Renal cortex interstitium (tissue), 15 donors: ENCODE measurements at places on chromosomes 11 and 22. TPM values are rescaled to one million over a fixed set of nuclear protein-coding genes. Genes with fewer than 3 reads are reported as not detected.

DNA sequence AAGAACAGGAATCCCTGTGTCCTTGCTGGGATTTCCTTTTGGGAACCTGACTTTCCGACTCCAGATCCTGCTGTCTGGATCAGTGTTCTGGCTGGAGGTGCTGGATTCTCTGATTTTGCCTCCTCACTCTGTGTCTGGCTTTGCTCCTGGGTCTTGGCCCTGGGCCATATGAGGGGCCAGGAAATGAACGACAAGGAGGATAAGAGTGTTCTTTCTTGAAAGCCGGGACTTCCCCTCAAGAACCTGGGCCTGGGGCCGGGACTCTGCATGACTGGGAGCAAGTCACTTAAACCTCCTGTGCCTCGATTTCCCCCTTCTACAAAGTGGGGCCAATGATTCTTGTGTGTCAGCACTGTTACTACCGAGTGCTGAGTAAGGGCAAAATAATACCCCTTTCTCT lies 2.9 kb upstream of the MYO7A start:
- DNase-seq: no peak

DNA sequence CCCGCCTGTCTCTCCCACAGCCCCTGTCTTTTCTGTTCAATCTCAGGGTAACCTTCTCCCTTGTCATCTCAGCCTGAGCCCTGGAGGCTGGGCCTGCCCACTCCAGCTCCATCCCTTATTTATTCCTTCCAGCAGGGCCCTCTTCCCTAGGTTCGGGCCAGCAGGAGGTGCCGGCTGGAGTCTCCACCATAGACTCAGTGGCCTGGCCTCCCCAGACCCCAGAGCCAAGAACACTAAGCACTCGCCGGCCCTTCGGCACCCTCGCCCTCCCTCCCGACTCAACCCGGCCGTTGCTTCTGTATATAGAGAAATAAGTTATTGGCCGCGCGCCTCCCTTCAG lies 1.4 kb upstream of the RAB1B start:
- no peak for DNase-seq

The UBQLNL gene
- polyA plus RNA-seq: 0.85 TPM

DNA sequence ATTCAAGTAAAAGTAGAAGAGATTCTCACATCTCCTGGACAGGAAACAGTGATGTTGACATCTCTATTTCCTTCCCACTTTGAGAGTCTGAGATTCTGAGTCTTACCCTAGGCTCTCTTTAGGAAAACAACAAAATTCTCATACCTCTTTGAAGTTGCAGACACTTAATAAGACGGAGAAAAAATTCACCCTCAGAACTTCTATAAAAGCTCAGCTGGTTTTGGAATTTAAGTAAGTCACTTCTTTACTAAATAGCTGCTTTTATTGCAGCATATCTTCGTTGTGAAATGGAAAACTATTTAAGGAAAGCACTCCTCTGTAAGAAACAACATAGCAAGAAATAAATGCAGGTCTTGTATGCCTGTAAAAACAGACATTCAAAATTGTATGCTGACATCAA lies 79.1 kb downstream of the MSANTD4 start:
- DNase-seq: no peak

- no peak for DNase-seq
These were observed 4.0 kb upstream of the SEC14L2 start for GRCh38 chr22:30392661-30393321.

- DNase-seq: peak; percentile 67
These were observed 25.7 kb upstream of the HMGXB4 start for GRCh38 chr22:35231585-35232084.

- DNase-seq: no peak
These were observed 219.7 kb downstream of the CNTN5 start for GRCh38 chr11:99240192-99241030.

The OR8I2 gene
- polyA plus RNA-seq: not detected

GRCh38 chr11:112176077-112176476 lies 765 bp downstream of the BCO2 start:
- no peak for DNase-seq

The LPXN gene
- 6.9 TPM for polyA plus RNA-seq

The DGAT2 gene
- polyA plus RNA-seq: 3.9 TPM

DNA sequence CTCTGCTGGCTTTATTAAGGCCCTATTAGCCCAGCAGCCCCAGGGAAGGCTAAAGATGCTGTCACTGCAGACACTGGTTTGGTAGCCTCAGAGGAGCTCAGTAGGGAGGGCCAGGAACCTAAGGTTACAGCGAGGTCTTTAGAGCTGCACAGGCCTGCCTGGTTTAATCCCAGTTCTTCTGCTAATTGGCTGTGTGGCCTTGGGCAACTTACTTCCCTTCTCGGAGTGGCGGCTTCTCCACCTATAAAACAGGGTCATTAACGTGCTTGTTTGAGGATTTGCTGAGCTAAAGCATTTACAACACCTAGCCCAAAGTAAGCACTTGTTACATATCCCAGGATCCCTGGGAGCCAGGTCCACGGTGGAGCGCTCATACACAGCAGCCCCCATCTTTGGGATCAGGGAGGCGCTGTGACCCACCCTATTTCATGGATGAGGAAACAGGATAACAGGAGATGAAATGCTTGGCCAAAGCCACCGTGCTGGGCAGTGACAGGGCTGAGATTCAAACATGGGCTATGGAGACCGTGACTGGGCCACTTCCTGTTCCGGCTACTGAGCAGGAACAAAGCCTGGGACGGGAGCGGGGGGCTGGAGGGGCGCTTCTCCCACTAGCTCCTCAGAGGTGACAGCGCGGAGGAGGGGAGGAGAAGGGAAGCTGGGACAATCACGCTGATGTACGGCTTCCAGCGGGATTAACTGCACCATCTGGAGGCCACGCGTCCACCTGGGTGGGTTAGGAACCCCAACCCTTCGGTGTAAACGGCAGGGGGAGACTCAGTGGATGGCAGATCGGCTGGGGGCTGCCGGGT lies 61.5 kb downstream of the IGLL1 start:
- no peak for DNase-seq

GRCh38 chr22:20174785-20175596 lies 24.1 kb upstream of the CCDC188 start:
- DNase-seq: no peak

DNA sequence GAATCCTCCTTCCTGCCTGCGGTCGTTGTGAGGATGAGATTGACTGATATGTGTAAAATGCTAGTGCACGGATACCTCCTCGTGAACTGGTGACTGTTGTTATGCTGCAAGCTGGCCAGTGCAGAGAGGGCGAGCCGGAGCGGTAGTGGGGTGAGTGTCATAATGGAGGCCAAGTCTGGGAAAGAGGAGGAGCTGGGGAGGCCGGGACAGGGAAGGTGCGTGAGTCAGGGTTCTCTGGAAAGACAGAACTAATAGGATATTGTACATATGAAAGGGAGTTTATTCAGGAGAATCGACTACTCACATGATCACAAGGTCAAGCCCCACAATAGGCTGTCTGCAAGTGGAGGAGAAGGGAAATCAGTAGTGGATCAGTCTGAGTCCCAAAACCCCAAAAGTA lies 56.8 kb upstream of the FADD start:
- no peak for DNase-seq

The MYOD1 gene
- polyA plus RNA-seq: not detected

DNA sequence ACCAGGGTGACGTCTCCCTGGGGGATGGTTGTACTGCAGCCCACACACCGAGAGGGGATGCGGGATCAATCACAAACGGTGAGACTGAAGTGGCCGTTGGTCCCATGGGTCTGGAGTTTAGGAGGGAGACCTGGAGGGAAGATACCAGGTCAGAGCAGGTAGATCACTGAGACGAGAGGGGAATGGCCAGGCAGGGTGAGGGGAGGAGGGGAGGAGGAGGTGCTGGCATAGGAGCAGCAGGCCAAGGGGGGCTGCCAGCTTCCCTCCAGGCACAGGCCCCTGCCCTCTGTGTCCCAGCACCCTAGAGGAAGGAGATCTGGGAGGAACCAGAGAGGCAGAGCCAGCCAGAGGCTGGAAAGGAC lies 7.0 kb downstream of the MAPK8IP2 start:
- no peak for DNase-seq

GRCh38 chr11:76234021-76234415 lies 27.7 kb upstream of the WNT11 start:
- DNase-seq: no peak

The RASSF10 gene
- polyA plus RNA-seq: 31.5 TPM

The C11orf87 gene
- 0.17 TPM for polyA plus RNA-seq

DNA sequence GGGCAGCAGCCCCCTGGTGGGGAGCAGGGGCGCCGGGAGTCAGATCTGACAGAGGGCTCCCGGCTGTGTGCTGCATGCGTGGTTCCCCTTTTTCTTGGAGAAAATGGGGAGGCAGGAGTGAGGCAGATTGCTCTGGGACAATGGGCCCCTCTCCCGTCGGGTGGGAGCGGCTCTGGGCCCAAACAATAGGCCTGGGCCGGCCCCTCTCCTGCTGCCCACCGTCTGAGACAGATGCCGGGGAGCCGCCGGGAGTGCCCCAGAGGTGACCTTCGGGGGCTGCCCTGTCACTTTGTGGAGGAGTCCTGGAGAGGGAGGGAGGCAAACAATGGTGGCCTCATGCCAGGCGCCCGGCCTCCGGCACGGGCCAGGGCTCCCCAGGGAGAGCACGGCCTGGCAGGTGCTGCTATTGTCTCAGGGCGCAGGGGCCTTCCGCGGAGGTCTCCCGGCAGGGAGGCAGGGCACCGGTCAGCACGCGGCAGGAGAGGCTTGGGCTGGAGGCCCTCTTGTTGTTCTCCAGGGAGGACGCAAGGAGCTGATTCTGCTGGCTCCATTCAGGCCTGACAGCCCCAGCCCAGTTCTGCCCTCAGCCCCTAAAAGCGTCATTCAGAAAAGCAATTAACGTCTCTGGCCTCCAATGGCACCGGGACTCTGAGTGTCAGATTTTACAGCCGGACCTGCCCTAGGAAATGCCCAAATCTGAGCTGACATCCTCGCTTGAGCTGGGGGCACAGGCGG lies 44.8 kb downstream of the SMIM38 start:
- DNase-seq: peak; percentile 49

DNA sequence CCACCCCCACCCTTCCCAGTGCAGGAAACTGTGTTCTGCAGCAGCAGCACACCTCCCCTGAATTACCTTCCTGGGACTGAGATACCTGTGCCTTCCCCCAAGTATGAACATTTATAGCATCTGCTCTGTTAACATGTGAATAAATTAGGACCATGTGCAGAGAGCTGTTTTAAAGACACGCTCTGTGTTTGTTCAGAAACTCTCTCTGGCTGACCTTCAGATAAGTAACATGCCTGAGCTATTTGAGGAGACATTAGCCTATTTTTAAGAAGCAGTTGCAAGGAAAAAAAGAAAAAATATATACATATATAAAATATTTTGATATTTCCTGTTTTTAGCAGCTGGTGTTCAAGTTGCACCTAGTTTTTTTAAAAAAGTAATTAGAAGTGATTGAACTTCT lies 5.4 kb downstream of the NAV2 start:
- DNase-seq: no peak

GRCh38 chr11:44755556-44756523 lies 29.1 kb downstream of the TSPAN18 start:
- DNase-seq: no peak
